KG1 (cell line): ENCODE measurements at places on chromosomes 5 and 9.

GRCh38 chr5:53017794-53018391 is 28.7 kb downstream of the ITGA2 start:
- DNase-seq = no peak

- DNase-seq = no peak
Measured at GRCh38 chr5:80569086-80569960, 757 bp downstream of the ANKRD34B start.

- no peak for DNase-seq
Measured at GRCh38 chr5:95734906-95735305, 3.8 kb downstream of the RHOBTB3 start.

- no peak for DNase-seq
Measured at GRCh38 chr5:66145737-66146136, 1.6 kb downstream of the SREK1 start.

DNA sequence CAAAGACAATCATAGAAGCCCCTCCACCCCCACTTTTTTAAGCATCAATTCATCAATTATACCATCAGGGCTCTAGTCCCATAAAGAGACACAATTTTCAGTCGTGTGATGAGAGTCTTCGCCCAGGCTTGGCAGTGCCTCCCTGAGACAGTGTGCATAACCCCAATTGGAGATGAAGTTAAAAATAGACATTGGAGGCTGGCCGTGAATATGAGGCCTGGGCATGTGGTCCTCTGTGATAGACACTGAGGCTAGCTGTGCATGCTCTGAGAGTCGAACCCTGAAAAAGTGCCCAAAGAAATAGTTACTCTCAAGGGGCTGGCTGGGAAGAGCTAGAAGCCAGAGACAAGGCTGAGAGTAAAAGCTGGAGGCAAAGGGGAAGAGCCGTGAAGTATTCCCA is 248.6 kb upstream of the NR4A3 start:
- no peak for DNase-seq

- no peak for DNase-seq
Measured at GRCh38 chr9:133729617-133730281, 8.4 kb downstream of the SARDH start.

GRCh38 chr5:1918488-1919208 is 35.9 kb upstream of the IRX4 start:
- no peak for DNase-seq

DNA sequence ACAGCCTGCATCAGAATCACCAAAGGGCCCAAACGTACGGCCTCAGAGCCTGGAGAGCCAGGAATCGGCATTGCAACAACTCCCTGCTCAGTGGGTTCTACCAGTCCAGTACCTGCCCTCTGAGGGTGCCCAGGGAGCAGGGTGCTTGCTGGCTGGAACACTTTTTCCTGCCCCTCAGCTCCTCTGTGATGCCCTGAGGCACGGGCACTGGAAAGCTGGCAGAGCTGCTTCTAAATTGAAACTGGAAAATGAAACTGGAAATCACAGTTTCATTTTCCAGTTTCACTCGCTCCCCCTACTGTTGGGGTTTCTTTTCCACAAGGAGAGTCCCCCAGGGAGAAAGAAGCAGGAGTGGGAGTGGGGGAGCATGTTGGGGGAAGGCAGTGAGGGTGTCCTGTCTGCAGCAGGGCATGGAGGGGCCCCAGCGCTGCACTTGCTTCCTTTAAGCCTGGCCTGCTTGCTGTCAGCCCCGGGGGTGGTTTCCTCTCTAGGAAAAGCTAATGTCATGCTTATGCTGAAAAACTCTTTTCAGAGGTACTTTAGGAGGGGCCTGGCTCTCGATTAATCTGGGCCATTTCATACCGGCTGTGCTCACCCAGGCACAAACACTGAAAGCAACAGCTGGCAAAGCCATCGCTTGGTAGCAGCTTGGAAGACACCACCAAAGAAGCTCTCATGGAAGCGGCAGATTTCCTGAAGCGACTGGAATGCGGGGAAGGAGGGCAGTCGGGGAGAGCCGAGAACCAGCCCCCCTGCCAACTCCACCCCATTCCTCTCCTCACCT is 26.2 kb downstream of the IRF1 start:
- DNase-seq = no peak

DNA sequence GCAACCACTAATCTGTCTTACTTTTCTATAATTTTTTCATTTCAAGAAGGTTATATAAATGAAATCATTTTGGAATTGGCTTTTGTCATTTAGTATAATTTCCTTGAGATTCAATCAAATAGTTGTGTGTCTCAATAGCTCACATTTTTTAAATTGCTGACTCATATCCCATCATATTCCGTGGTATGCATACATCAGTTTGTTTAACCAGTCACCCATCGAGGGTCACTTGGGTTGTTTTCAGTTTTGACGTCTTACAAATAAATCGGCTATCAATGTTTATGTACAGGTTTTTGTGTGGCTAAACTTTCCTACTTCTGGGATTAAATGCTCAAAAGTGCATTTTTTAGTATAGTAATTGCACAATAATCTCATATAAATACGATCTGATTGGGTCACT is 185.5 kb downstream of the TAF11L14 start:
- DNase-seq = no peak

DNA sequence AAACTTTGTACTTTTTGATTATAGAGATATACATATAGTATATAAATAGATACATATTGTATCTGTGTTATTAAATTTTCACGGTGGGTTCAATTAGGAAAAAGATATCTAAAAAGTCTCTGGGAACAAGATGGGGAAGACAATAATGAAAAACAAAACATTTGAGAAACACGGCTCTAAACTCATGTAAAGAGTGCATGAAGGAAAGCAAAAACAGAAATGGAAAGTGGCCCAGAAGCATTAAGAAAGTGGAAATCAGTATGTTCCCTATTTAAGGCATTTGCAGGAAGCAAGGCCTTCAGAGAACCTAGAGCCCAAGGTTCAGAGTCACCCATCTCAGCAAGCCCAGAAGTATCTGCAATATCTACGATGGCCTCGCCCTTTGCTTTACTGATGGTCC is at the start of gene IFNA1:
Gene IFNA1 (plus strand): TSS at position 301 of the 400 bp plus-strand sequence. CDS start 69 bp downstream, at position 370.
- DNase-seq = no peak

GRCh38 chr9:38685535-38685934 is 34.4 kb downstream of the FAM240B start:
- no peak for DNase-seq
